ENCODE measurements at places on chromosomes 11 and 22.

DNA sequence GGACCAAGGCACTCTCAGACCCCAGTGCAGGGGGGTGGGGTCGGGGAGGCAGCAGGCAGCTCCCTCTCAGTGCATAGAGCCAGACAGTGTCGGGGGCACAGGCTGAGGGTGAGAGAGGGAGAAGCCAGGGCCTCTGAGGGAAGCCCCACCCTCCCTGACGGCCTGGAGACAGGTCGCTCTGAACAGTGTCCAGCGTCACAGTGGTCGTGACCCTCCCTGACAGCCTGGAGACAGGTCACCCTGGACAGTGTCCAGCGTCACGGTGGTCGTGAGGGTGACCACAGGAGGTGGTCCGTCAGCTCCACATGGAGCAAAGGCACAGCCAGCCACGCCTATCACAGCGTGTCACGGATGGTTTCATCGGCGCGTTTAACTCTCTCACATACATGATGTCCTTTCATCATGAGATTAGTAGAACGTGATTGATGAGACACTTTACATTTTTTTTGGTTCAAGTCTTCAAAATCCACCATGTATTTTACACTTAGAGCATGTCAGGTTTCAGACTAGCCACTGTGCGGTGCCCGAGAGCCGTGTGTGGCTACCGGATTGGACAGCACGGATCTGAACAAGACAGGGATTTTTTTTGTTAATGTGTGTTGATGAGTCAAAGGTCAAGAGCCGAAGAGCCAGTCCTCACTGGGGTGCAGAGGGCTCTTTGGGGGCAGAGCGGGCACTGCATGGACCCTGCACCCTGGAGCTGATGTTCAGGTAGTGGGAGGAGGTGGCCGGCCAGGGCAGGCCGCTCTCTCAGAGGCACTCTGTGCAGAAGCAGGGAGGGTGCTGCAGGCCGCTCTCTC, 23.9 kb upstream of the PANX2 start:
- no peak for DNase-seq

- no peak for DNase-seq
Measured at GRCh38 chr22:42693055-42693762, 27.5 kb downstream of the A4GALT start.

DNA sequence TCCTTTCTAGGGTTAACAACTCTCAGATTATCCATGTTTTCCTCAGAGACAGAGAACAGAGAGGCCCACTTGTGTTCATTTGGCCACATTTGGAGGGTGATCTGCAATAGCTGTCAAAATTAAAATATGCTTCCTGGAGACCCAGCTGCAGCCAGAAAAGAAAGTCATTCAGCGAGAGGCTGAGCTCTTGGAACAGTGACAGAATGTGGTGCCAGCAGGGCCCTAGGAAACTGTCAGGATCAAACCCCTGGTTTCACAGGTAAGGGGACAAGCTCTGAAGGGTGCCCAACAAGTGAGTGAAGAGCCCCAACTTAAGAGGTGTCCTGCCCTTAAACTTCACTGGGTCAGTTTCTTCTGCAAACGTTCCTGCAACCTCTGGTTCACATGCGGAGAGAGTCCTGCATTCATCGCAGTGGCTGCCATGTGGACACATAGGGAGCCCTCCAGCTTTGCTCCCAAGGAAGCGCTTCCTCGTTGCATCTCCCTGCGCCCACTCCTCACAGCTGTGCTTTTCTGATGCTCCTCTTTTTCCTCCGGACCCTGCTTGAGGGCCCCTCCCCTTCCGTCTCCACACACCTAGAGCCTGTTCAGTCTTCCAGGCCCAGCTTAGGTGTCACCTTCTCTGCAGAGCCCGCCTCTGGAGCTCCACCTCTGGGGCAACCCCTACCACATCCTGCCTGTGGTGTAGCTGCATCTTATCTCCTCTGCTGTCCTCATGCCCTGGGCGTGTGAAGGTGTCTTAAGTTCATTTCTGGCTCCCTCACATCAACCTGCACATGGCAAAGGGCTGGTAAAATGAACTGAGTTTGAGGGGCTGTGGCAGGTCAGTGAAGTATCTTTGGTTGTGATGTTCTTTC, 3.9 kb downstream of the UCP3 start:
- DNase-seq = peak; percentile 77

- no peak for DNase-seq
Measured at GRCh38 chr11:96614846-96615245, 225.0 kb downstream of the JRKL start.

DNA sequence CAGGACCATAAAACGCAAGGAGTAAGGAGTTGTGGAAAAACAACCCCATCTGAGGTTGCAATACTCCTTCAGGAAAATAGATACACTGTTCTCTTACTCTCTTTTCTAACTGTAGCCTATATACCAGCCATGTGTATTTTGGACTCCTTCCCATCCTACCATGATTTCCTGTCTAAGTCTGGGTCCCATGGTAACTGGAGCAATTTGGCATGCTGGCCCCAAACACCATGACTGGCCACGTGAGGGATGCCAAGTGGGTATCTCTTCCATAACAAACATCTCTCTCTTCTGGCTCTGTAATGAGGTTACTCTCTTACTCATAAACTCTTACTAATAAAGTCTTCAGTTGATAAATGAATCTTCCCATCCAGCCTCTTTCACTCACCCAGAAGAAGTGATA, 26.5 kb downstream of the ABTB2 start:
- no peak for DNase-seq

GRCh38 chr22:44244265-44244822, 63.6 kb downstream of the PARVG start:
- DNase-seq = no peak

- no peak for DNase-seq
Measured at GRCh38 chr22:29690476-29690875, 29.3 kb upstream of the CABP7 start.

GRCh38 chr11:114259551-114259983, 36.6 kb upstream of the NNMT start:
- DNase-seq = no peak

DNA sequence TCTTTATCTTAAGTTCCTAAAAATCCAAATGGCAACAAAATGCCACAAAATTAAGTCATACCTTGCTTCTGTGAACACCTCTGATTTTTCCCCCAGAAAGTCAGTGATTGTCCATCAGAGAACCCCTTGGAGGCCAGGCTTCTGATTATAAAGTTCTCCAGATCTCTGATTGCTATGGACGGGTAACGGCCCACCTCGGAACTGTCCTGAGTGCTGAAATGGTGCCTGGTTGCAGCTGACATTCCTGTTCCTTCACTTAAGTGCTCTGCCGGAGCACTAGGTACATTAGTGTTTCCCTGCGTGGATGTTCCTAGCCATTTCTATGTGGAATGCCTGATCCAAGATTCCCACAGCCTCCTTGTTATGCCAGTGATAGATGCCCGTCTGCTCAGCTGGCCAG, 85.0 kb downstream of the CHST1 start:
- no peak for DNase-seq

DNA sequence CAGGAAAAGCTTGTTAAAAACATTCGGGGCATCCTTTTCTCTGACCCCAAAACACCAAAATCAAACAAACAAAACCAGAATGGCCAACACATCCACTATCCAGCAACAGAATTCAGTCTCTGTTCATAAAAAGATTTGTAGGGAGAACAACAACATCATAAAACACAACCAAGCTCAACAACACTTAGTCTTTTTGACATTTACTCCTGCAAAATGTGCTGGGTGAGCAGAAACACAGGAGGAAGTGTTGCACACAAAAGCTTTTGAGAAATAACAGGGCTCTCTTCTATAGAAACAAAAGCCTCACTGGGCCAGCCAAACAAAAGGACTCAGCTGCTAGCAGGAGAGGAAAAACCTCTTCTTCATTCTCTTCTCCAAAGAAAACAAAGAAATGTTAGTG, 736.0 kb upstream of the CCDC90B start:
- no peak for DNase-seq

DNA sequence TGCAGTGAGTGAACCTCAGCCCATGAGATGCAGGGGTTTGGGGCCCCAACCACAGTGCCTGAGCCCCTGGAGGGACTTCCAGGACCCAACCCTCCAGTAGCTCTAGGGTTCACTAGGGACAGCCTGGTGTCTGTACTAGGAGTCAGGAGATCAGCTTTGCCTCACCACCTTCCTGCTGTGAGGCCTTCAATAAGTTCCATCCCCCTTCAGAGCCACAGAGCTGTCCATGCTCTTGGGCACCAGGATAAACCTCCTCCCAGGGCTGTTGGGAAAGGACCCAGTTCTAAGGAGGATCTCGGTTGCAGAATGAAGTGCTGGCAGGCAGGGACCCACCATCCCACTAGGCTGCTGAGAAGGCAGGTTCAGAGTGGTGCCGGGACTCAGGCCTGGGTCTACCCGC, 9.7 kb downstream of the ARHGEF17 start:
- no peak for DNase-seq

DNA sequence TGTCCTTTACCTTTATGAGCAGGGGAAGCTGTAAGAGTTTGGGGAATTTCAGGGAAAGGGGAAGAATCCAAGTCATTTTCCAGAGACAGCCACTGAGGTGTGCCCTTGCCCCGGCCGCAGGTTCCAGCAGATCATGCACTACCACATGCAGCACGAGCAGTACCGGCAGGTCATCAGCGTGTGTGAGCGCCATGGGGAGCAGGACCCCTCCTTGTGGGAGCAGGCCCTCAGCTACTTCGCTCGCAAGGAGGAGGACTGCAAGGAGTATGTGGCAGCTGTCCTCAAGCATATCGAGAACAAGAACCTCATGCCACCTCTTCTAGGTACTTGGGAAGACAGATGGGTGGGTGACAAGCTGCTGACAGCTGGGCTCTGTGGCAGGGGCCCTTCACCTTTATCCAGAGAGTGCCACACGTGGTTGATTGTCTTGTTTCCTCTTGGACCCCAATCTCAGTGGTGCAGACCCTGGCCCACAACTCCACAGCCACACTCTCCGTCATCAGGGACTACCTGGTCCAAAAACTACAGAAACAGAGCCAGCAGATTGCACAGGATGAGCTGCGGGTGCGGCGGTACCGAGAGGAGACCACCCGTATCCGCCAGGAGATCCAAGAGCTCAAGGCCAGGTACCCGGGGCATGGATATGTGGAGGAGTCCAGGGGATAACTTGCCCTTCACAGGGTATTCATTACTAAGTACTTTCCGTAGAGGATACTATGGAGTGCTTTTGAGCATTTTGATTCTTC, 5.8 kb upstream of the HMBS start:
- no peak for DNase-seq

GRCh38 chr11:128372977-128373376, 214.4 kb downstream of the ETS1 start:
- no peak for DNase-seq

GRCh38 chr11:71065841-71066240, 186.5 kb downstream of the SHANK2 start:
- DNase-seq = no peak

DNA sequence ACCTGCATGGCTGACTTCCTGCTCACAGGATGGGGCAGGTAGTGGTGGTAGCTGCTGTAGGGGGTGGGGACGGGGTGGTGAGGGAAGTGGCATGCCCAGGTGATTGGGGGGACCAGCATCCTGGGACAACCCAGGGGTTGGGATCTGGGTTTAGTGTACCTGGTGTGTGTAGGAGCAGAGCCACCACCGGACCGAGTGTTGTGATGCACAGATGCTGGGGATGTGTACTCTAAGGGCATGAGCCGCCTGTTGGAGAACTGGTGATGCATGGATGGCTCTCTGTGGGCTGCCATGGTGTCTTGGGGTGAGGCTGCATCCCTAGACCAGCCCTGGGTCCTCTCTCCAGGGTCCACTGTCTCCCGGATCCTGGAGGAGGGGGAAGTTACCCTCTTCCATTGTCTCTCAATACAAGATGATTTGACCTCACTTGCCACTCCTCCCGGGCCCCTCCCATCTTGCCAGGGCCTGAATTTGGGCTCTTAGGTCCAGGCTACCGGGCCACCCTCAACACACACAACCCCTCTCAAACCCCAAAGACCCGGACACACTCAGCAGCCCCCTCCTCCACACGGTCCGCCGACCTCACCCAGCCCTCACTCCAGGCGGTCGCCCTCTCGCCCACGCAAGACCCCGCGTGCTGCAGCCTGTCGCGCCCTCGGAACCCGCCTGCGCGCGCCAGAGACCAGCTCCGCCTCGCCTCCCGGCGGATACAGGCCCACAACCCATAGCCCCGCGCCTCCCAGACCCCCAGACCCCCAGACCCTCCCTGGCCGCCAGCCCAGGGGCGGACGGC, 619 bp downstream of the LRRC75B start:
- DNase-seq = no peak

- no peak for DNase-seq
Measured at GRCh38 chr22:32843300-32843699, 41.8 kb downstream of the TIMP3 start.

DNA sequence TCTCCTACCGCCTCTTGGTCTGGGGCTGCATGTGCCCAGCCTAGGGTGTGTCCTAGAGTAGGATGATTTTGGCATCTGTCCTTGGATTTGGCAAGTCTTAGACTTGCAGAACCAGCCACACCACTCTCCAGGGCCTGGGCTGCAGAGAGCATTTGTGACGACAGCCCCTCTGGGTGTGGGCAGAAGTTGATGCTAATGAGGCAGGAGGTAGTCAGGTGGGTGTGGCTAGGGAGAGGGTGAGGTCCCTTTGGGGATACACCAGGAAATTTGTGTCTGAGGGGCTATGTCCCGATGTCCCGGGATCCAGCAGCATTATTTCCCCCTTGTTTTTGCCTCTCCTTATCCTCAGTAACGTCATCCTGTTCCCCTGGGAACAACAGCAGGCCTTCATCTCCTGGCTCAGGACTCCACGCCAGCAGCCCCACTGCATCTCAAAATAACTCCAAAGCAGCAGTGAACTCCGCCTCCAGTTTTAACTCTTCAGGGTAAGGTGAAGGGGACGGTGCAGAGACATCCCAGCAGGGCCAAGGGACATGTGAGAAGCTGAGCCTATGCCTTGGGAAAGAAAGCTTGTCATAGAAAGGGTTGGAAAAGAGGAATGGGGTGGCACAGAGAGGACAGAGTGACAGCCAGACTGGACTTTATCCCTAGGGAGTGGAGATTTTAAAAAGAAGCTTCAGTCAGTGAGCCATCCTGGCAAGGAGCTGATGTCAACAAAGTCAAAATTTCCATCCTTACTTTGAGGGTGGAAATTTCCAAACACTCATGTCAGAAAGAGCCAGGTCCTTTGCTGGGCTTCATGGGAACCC, 8.0 kb upstream of the TLCD5 start:
- no peak for DNase-seq

- no peak for DNase-seq
Measured at GRCh38 chr22:19873138-19873959, 18.7 kb upstream of the GNB1L start.

GRCh38 chr11:86787656-86788055, 12.7 kb upstream of the PRSS23 start:
- no peak for DNase-seq

DNA sequence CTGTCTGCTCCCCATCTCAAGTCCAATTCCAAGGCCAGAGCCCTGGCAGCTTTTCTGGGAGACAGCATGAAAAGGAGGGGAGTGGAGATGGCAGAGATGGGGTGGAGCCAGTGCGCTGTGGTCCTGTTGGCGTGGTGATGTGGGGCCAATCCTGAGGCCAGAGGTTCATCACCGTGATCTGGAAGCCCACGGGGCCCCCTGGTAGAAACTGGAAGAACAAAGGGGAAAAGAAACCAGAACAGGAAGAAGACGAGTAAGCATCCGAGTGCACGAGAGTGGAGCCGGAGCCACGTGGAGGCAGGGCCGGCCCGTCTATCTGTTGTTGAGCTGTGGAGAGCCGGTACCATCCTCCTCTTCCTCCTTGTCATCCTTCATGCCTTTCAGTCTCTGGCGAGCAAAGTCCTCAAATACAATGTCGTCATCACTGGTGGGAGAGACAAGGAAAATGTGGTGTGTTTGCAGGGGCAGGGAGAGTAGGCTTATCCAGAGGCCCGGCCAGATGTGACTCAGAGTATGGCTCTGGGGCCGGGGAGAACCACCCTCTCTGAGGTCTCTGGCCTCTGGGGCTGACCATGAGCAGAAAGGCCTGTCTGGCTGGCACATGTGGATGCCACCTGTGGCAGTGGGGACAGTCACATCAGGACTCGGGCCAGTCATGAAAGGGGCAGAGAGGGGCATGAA, 25.4 kb downstream of the TPBGL start:
- DNase-seq = no peak
